NCI-H82 (cell line): ENCODE measurements at places on chromosomes 5 and 9.

DNA sequence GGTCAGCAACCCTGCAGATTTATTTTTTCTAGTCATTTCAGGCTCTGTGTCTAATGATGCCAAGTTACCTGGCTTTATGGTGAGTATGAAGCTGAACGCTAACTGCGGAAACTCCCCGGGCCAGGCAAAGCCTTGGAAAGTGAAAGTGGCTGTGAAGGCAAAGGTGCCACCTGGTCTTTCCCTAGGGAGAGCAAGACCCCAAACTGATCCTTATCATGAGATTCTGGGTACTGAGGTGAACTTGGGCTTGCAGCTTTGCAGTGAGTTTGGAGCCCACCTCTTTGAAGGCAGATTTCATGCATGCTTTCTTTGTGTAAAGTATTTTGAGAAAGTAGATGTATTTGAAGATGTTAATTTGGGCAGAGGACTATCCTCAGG lies 63.3 kb downstream of the CARTPT start:
- DNase-seq: no peak

- no peak for DNase-seq
These were observed 135.0 kb downstream of the MVB12B start for GRCh38 chr9:126461608-126462007.

DNA sequence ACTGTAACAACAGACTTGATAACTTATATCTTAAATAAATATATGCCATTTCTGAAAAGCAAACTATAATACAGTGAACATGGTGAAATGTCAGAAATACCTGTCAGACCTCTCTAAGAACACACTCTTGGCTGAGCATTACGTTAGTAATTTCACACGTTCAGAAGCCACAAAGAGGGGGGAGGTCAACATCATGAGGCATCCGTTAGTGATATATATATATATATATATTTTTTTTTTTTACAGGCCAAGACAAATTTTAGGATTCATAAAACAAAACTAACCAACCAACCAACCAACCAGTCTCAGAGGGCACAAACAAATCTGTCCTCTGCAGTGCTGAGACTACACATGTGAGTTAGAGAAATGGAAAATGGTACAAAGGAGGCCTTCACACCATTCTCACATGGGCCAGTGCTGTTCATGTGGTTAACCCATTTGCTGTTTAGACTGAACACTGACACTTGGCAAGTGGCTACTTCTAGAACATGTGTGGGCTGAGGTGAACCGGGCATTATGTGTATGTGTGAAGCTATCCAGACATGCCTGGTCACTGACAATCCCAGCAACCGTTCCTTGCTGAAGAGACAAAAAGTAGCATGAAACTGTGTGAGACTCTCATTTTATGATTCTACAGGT lies 54.5 kb downstream of the ELL2 start:
- no peak for DNase-seq

DNA sequence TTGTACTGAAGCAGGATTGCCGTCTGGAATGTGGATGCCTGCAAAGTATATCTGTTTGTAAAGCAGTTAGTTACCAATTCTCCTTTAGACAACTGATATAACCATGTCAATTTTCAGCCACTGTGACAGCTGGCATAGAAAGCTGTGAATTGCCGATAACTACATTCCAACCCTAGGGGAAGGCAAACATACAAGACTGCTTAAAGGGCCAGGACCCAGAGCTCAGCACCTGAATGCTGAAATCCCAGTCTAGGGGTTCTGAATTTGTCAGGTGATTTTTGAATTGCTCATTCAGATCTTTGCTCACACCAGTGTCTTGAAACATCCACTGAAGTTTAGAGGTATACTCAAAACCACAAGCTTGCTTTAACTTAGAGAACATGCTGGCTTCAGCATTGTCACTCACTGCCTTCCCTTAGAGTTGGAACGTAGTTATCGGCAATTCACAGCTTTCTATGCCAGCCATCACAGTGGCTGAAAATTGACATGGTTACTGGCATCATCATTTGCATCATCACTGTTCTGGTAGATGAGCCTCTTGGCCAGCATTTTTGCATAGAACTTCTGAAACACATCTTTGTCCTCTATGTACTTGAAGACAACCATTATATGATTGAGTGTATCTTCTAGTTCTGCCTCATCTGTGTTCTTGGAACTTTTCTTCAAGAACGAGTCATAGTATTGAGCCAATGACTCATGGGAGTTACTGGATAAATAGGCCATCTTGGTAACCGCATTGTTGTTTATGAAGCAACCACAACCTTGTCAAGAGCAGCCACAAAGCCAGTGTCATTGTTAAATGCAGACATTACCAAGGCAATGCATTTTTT lies 82.1 kb downstream of the CCDC192 start:
- DNase-seq: no peak

DNA sequence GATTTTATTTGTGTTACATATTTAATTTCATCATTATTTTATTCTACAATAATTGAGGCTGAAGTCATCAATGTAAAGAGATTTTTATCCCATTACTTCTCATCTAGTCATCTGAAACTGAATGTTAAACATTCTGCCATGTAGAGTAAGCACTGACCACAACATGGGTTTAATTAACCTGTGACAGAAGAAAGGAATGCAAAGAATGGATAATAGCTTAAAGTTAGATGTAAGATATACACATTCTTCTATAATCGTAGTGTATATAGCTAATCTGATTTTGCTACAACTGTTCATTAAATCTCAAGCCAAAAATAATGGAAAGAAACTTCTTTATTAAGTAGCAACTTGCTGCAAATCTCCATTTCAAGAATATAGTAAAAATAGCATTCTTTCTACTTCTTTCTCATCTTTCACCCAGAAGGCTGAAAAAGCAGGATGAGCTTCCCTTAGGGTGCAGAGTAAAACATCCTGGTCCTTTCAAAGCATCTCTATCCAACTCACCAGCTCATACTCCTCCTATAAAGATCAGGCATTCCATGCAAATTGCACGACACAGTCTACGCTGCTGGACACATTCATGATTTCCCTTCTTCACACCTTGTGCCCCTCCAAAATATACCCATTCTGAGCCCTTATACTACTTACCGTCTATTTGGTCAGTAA lies 115.2 kb downstream of the EFNA5 start:
- DNase-seq: no peak
